ENCODE measurements at places on chromosomes 5 and 9.

DNA sequence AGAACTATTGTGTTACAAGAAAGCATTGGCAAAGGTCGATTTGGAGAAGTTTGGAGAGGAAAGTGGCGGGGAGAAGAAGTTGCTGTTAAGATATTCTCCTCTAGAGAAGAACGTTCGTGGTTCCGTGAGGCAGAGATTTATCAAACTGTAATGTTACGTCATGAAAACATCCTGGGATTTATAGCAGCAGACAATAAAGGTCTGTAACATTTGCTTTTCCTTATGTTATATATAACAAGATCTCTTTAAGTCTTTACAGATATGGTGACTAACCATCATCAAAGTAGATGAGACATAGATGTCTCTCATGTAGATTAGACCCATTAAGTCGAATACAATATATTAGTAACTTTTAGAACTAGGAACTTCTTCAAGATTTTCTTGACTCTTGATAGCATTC, 33.0 kb downstream of the TGFBR1 start:
- DNase-seq: no peak

- no peak for DNase-seq
Measured at GRCh38 chr9:92649007-92649406, 20.9 kb downstream of the IPPK start.

GRCh38 chr9:91606255-91606995, 182.8 kb upstream of the NFIL3 start:
- no peak for DNase-seq

- DNase-seq: peak; percentile 15
Measured at GRCh38 chr9:18255158-18255629, 218.8 kb upstream of the ADAMTSL1 start.

DNA sequence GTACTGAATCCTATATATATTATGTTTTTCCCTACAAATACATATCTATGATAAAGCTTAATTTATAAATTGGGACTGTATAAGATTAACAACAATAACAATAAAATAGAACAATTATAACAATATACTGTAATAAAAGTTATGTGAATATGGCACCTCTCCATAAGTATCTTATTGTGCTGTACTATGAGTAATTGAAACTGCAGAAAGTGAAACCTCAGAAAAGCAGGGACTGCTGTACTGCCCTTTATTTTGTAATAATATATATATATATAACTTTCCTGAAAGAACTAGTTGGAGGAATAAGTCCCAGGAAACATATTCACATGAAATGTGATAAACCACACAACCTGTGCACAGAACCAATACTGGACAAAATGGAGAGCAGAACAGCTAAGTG, 77.3 kb downstream of the PAM start:
- DNase-seq: no peak

- no peak for DNase-seq
Measured at GRCh38 chr5:123964884-123965283, 452.9 kb downstream of the CSNK1G3 start.

- DNase-seq: no peak
Measured at GRCh38 chr5:51047369-51047768, 335.9 kb upstream of the ISL1 start.

DNA sequence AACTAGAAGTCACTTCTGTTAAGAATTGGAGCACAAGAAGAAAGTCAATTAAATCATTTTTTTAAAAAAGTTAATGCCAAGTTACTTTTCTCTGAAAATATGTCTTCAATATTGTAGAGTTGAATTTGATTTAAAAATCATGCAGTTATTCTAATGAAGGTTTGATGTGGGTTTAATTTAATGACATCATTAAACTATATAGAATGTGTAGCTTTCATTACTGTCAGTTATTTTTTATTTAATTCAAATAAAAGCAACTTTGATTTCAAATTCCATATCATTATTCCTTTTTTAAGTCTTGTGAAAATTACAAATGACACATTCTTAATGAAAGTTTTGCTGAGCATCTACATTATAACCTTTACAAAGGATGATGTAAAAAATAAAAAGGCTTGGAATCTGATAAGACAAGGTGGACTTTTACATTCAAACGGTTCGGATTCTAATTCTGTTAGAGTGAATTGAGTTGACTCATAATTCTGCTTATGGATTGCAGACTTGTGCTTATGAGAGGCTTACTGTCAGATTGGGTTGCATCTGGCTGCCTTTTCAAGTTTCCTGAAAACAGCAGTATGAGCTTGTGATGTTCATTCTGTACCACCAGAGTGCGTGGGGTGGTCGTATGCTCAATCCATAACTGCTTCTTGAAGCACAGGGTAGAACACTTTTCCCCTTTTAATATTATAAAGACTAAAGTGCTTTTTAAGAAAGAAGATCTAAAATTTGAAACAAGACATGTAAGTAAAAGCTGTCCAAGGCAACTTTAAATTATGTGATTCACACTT, 253.0 kb upstream of the ARRDC3 start:
- no peak for DNase-seq

DNA sequence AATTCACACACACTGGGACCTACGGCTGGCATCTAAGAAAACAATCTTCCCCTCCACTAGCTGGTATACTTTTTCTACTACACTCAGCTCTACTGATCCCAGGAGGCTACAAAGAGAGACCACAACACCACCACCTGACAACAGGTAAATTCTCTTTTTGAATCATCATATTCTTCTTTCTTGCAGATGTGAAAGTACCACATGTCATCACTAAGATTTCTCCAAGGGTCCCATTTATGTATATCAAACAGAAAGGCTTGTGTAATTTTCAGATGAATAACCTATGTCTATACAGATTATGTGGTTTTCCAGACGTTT, 25.1 kb downstream of the PUM3 start:
- no peak for DNase-seq

DNA sequence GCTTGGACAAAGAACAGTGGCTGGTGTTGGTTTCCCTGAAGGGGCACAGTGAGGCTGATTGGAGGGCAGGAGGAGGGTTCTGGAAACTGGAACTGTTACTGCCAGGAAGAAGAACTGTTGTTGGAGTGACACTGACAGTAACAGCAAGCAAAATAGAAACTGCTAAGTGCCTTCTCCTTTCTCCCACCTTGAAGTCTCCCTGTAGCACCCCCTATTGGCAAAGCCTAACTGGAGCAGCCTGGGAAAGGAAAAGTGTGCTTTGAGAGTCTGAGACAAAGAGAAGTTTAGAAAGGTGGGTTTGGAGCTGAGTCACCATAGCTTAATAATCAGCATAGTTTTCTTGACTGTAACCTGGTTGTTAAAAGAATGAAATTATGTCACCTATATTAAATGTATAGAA, 2.5 kb upstream of the TMEM174 start:
- no peak for DNase-seq

DNA sequence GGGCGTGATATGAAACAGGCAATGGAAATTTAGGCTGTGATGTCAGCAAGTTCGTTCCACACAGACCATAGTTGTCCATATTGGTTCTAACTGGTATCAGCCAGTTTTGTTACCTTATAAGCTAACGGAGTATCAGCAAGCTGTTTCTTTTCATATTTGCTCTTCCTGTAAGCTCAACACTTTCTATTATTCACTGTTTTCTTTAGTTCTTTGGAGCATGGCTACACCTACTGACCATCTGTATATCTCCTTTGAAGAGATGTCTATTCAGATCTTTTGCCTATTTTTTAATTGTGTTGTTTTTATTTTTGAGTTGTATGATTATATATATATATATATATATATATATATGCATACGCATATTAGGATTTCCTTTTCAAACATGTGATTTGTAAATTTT, 1057.2 kb upstream of the CDH10 start:
- DNase-seq: no peak

DNA sequence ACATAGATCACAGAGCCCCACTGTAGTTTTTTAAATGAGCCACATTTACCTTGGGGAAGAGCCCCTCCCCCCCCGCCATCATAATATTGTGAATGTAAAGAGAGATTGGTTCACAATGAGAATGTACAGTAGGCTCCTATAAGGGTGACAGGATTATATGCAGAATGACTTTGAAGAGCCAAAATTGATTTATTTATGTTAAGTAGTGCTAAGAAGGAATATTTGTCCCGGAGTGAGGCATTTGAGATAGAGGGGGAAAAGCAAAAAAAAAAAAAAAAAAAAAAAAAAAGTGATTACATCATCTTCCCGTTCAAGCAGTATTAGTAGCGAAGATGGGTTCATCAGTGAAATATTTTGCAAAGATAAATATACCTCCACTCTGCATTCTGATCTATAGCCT, 73.9 kb downstream of the PIK3R1 start:
- DNase-seq: no peak

DNA sequence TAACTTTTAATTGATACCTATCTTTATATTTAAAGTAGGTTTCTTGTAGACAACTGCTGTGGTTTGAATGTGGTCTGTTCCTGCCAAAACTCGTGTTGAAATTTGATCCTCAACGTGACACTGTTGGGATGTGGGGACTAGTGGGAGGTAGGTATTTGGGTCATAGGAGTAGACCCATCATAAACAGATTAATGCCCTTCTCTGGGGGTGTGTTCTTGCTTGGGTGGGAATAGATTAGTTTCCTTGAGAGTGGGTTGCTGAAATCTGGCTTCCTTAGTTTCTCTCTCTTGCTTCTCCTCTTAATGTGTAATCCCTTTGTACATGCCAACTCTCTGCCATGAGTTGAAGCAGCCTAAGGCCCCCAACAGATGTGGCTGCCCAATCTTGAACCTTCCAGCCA, 34.6 kb upstream of the IPPK start:
- no peak for DNase-seq

DNA sequence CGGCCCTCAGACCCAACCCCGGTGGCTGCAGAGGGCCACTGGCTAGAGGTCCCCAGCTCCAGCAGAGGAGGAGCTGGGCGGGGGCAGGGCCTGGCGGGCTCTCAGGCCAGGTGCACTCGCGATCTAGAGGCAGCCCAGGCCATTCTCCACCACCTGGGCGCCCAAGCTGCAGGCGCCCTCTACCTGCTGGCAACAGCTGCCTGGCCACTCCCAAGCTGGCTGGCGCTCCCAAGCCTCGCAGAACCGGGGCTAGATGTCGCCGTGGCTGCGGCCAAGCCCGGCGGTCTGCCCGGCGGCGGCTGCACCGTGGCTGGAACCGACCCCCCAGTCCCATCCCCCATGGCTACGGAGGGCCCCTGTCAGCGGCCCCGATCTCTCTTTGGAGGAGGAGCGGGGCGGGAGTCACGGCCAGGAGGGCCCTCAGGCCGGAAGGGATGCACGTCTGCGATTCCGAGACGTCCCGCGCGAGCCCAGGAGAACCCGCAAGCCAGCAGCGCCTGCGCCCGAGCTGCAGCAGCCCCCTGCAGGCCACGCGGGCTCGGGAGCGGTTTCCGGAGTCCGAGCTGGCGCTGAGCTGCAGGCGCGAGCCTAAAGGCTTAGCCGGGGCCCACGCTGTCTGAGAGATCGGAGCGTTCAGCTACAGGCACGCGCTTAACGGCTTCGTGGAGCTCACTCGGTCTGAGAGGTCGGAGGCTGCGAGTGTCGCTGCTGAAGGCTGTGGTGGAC, 44.3 kb upstream of the BICD2 start:
- DNase-seq: peak; percentile 65

DNA sequence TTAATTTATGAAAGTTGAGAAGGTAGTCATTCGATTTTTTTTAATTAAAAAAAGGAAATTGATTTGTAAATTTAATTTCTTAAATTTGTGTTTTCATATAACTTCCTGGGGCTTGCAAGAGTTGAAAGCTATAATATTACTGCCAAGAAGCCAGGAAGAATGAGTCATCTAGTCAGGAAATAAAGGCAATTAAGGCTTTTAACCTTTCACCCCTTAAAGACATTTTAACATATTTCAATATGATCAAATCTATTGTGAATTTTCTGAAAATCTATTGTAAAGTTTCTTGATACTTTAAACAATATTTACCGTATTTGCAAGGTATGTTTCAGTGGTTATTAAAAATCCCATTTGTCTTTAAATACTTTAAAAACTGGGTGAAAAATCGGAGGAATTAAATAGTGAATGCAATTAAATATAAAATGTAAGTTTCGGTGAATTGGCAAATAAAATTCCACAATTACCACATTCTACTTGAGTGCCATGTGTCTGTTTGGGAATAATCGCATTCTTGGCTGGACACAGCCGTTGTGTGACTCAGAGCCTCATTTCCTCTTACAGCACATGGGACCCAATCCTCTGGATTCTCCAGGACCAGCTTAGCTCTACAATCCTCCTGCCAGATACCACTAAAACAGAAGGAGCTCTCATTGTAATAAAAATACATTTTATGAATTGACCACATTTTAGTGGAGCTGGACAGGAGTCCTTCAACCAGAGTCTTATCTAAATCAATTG, 310.7 kb downstream of the HCN1 start:
- no peak for DNase-seq

DNA sequence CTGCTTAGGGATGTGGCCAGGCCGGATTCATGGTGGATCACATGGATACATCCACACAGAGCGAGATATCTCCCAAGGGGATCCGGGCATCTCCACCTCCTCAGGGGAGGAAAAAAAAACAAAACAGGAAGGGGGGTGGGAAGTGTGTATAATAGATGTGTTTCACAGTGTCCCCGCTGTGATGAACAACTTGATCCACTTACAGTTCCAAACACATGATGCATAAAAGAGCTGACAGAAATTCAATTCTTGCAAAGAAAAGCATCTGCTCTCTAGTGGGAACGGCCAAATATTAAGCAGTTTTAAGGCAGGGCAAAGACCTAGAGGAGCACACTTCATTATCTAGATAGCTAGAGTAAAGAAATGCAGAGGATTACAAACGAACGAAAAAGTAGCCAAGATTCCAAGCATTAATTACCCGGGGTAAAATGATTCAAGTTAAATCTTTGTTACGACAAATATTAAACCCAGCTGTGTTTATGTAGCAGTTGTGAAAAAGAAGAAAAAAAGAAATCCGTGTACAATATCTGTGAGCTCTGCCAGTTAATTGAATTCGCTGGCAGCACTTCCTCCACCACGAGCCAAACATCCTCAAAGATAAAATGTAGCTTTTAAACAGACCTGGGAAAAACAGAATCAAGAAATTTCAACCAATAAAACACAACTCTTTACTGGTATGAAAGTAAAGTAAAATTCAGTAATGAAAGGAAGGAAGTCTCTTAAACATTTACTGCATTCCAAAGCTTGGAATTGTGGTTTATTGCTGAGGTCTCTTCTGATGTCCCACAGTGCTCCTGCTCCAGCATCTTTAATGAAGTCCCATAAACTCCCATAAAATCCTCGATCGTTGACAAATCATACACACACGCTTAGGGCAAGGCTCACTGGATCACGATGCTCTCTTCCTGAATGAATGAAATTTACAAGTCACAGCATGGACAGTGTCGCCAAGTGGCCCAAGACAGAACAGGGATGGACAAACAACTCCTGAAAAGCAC, 213.0 kb downstream of the CRB2 start:
- DNase-seq: no peak

- DNase-seq: no peak
Measured at GRCh38 chr9:129773262-129774048, 20.6 kb upstream of the PTGES start.

- DNase-seq: no peak
Measured at GRCh38 chr9:9112001-9112720, 1312.6 kb upstream of the DMAC1 start.
